ENCODE measurements at places on chromosomes 2 and 18.

GRCh38 chr2:240876035-240876474 lies 7.4 kb downstream of the AGXT start:
- DNase-seq, result no peak

DNA sequence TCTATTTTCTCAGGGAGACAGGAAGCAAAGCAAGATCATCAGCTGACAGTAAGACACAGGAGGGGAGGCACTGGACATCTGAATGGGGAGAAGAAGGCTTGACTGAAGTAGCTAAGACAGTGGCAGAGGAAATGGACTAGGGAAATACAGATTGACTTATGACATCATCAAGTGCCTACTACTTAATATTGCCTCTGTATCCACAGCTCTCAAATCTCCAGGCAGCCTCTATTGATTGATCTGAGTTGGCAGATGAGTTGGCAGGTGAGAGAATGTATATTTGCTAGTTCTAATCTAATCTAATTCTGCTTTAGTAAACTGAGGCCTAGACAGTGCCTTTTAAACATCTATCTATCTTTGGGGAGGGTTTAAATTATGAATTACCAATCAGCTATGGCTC lies 242.1 kb downstream of the SLC8A1 start:
- DNase-seq, result no peak

- no peak for DNase-seq
Measured at GRCh38 chr2:182804128-182804527, 62.3 kb downstream of the FRZB start.

DNA sequence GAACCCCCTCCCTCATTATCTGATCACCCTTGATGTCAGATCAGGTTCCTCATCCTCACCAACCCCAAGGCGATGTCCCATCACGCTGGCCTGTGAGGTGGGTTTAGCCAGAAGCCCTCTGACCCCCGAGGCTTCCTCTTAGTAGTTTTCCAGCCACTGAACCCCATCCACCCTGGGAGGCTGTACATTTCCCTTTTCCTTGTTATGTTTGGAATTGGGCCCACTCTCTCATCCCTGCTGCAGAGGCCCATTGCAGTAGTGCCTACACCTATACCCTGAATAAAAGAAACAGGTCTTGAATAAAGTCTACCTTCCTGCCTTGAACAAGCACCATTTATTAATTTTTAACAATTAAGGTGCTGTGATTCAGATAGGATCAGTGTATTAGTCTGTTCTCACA lies 80.1 kb downstream of the NCAPH start:
- DNase-seq, result no peak

Data from stimulated activated CD8-positive, alpha-beta memory T cell treated with anti-CD3 and anti-CD28 coated beads, Interleukin-7, amount 100 ng/mL, for 1 hour (primary cell).